ENCODE measurements at places on chromosomes 13 and 19.

- peak; percentile 93 for DNase-seq
Observed at GRCh38 chr19:13152356-13152973, 2.3 kb downstream of the IER2 start.

DNA sequence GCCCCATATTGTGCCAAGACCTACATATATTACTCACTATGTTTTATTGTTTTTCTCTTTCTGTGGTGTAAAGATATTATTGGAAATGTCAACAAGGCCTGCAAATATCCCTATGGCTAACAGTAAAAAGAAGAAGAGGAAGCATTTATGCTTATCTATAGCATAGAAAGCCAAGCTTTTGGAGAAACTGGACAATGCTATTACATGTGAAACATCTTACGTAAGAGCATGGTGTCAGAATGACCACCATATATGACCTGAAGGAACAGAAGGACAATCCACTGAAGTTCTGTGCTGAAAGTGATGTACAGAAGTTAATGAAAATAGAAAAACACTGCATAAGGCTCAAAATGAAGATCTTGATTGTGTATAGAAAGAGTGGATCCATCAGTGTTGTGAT, 145.2 kb downstream of the KCTD12 start:
- no peak for DNase-seq

DNA sequence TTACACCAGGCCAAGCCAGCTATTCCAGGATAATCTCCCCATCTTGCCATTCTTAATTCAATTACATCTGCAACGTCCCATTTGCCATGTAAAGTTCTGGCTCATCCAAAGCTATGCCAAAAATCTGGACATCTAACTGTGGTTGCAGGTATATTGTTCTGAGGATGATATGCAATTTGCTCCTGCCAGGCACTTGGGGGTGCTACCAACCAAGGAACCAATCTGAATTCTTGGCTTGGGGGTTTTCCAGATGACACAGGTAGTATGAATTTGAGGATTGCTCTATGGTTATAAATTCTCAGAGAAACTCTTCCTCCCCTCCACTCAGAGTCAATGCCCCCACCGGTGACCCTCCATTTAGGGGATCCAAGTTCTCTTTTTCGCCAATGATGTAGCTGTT, 33.0 kb downstream of the CRYL1 start:
- no peak for DNase-seq

- no peak for DNase-seq
Observed at GRCh38 chr13:110475550-110476219, 85.8 kb downstream of the RAB20 start.

- no peak for DNase-seq
Observed at GRCh38 chr13:41402691-41403511, 54.4 kb upstream of the RGCC start.

DNA sequence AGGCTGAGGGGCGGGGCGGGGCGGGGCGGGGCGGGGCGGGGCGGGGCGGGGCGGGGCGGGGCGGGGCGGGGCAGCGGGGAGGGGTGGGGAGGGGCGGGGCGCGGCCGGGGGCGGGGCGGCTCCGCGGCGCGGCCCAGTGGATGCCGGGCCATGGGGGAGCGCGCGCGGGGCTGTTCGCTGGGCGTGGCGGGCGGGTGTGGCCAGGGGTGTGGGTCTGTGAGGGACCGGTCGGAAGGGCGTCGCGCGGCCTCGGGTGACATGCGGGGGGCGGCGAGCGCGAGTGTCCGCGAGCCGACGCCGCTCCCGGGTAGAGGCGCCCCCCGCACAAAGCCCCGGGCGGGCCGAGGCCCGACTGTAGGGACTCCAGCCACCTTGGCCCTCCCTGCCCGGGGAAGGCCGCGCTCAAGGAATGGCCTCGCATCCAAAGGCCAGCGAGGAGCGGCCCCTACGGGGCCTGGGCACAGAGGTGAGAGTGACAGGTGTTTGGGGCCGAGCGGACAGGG, at the start of gene ZFP28:
TSS of gene ZFP28 (plus strand) at position 188 of the 503 bp plus-strand sequence. CDS start at position 259, 71 bp downstream.
- no peak for DNase-seq

DNA sequence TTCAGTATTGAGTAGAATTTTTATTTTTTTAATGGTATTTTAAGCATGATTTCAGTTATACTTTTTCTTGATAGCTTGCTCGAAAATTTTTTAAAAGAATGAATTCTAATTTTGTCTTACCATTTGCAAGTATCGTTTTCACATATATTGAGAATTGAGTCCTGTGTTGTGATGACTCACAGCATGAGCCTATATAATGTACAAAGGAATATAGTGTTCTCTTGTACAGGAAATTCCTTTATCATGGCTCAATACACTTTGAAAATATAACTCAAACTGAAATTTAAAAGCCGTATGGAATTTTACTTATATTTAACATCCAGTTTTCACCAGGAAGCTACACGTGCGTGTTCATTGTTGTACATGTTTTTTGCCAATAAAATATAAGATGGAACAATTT, 161.1 kb upstream of the TMTC4 start:
- no peak for DNase-seq

GRCh38 chr13:100399455-100399854, 189.1 kb downstream of the GGACT start:
- DNase-seq, result no peak

DNA sequence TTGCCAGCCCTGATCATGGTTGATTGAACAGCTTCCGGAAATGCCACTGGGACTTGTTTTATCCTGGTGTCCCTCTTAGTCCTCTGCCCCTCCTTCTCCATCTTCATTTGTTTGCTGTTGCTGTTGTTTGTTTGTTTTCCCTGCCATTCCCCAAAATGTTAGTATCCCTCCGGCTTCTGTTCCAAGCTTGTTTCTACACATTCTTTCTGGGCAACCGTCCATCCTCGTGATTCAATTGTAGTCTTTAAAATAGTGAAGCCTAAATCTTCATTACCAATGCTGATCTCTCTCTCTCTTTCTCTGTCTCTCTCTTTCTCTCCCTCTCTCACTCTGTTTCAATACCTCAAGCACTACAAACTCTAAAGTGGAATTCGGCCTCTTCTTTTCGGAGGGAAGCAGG, 649.3 kb upstream of the ARGLU1 start:
- DNase-seq, result no peak

DNA sequence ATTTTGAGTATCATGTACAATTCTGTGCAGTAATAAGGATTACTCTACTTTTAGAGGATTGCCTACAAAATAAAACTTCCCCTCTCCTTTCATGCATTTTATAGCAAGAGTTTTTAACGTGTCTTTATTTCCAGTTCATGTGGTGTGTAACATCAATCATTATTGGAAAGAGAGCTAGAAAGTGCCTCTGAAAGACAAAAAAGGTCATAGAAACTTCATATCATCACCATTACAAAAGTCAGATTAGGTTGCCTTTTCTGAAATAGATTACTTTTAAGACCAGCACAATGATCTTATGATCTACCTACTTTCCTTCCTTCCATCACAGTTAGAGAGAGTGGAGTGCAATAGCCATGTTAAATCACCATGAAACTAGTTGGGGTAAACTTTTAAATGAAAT, 12.6 kb downstream of the DACH1 start:
- DNase-seq, result no peak

GRCh38 chr19:16957151-16957701, 68.4 kb downstream of the F2RL3 start:
- no peak for DNase-seq

DNA sequence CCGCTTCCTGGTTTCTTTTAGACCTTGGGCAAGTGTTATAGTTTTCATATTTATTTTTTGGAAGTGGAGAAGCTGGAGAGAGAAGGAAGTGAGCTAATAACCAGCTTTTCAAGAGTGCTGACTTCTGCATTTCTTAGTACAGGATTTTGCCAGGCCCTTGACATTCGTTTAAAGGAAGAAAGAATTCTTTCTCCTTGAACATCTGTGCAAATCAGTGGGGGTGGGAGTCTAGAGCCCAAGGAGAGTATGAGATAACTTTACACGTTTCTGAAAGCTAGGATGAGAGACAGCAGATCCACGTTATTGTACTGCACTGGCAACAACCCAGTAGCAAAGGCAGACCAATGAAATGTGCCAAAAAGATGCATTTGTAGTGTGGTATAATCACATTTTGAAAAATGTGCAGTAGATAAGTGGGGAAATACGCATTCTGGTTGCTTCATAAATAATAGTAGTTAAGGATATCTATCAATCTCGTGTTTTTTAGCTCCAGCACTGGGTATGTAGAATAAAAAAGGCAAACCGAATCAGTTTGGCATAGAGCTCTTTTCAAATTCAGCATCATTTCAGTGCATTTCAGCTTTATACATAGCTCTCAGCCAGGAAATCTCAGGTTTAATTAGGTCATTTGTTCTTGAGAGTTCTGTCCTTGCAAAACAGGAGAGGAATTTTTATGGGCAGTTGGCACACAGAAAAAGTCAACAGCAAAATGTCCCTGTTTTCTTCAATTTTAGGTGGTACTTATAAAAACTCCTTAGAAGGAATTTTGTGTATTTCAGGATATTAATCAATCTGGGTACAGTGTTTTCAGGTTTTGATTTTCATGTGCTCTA, 4.3 kb downstream of the RNF113B start:
- no peak for DNase-seq

GRCh38 chr13:45953082-45953481, 99.5 kb downstream of the ZC3H13 start:
- no peak for DNase-seq
